ENCODE measurements at places on chromosomes 2 and 18.

- DNase-seq, result no peak
- peaks cover 6% of the 10 kb centered on the region for H3K4me1 ChIP-seq
- no peaks in the 10 kb centered on the region for H3K27me3 ChIP-seq
- H3K36me3 ChIP-seq, result no peaks in the 10 kb centered on the region
- no peak overlapping the region for H3K4me3 ChIP-seq
Measured at GRCh38 chr2:156845806-156846558, 409.8 kb downstream of the GPD2 start.

DNA sequence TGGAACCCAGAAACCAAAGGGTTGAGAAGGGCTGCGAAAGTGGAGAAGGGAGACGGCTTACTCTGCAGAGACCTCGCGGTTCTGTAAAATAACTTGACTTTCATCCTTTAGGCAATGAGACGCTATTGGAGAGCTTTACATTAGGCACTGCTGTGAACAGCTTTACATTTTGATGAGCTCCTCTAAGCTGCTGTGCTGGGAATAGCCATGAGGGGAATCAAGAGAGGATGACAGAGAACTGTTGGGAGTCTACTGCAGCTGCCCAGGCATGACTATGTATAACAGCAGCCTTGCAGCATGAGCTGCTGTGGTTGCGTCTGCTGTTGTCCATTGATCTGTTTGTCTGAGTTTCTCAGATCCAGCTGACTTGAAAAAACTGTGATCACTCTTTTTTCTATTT lies 310.8 kb upstream of the MAP2 start:
- H3K27ac ChIP-seq, result no peak overlapping the region
- no peaks in the 10 kb centered on the region for H3K4me1 ChIP-seq
- H3K4me3 ChIP-seq, result no peak overlapping the region
- DNase-seq, result no peak

GRCh38 chr18:44859751-44860439 lies 179.2 kb downstream of the SETBP1 start:
- H3K36me3 ChIP-seq, result no peaks in the 10 kb centered on the region
- H3K4me1 ChIP-seq, result peaks cover 6% of the 10 kb centered on the region
- no peak overlapping the region for H3K4me3 ChIP-seq
- no peak for DNase-seq
- no peak overlapping the region for H3K27ac ChIP-seq

- no peak for DNase-seq
- no peak overlapping the region for H3K4me3 ChIP-seq
- no peaks in the 10 kb centered on the region for H3K4me1 ChIP-seq
- H3K36me3 ChIP-seq, result no peaks in the 10 kb centered on the region
- H3K27ac ChIP-seq, result no peak overlapping the region
Measured at GRCh38 chr2:30217644-30218337, 13.5 kb upstream of the LBH start.

GRCh38 chr2:145909766-145910165 lies 1389.8 kb upstream of the ZEB2 start:
- no peaks in the 10 kb centered on the region for H3K36me3 ChIP-seq
- no peak for DNase-seq
- H3K4me3 ChIP-seq, result no peak overlapping the region
- peaks cover 16% of the 10 kb centered on the region for H3K4me1 ChIP-seq
- H3K27ac ChIP-seq, result no peak overlapping the region

DNA sequence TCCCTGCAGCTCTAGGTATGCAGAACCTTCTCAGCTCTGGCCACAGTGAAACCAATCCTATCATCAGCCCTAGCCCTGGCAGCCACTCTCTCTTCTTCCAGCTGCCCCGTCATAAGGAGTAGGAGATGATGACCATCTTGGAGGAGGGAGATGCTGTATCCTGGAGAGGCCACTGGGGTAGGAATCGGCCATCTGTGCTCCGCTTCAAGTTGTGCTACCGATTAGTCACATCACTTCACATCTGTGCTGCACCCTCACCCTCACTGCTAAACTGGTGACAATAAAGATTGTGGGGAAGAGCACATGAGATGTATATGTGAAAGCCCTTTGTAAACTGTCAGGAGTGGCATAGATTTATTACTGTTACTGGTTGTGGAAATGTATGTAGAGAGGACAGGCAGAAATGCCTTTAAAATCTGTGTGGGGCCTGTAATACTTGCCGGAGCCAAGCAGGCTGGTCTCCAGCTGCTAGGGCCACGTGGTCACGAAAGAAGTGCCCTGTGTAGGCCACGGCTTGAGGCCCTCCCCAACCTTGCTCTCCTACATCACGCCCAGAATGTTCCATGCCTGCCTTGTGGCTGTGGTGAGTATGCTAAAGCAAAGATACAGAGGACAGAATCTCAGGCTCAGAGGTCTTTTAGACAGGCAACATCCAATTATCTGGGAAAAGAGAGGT lies 236.8 kb downstream of the CLIP4 start:
- no peak overlapping the region for H3K4me3 ChIP-seq
- no peak overlapping the region for H3K27ac ChIP-seq
- no peak for DNase-seq
- no peaks in the 10 kb centered on the region for H3K36me3 ChIP-seq

DNA sequence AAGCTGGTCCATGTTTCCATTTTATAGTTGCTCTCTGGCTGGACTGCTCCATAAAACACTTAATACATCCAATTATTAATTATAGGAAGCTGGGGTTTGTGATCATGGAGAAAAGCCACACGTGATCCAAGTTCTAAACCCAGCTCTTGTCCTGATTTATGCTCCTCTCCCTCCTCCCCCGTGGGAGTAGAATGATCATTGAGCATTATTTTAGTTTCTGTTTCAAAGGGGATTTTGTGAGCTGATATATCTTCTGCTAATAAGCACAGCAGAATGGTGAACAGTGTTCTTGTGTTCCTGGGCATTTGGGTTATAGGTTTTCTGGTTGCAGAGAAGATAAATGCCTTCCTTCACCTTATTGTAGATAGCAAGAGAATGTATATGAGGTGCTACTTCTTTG lies 135.7 kb upstream of the TMEM200C start:
- no peaks in the 10 kb centered on the region for H3K36me3 ChIP-seq
- H3K4me3 ChIP-seq, result no peak overlapping the region
- no peaks in the 10 kb centered on the region for H3K27me3 ChIP-seq
- no peaks in the 10 kb centered on the region for H3K4me1 ChIP-seq
- no peak overlapping the region for H3K27ac ChIP-seq

DNA sequence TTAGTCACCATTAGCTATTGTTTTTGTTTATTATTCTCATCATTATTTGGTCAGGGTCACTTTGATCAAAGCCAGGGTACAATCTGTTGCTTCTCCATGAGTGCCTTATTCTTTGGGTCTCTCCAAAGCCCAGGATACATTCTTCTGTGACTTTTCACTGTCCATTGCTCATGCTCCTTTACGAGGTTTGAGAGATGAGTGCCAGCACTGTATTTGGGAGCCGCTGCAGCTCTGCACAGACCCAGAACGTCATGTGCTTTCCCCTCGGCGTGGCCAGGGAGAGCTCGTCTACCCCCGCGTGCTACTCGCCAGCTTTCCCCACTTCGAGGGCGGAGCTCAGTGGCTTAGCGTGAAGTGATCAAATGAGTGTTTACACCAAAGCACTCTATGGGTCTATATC lies 123.7 kb downstream of the COL6A3 start:
- no peak overlapping the region for H3K27ac ChIP-seq
- no peaks in the 10 kb centered on the region for H3K27me3 ChIP-seq
- no peak overlapping the region for H3K4me3 ChIP-seq
- no peak for DNase-seq

DNA sequence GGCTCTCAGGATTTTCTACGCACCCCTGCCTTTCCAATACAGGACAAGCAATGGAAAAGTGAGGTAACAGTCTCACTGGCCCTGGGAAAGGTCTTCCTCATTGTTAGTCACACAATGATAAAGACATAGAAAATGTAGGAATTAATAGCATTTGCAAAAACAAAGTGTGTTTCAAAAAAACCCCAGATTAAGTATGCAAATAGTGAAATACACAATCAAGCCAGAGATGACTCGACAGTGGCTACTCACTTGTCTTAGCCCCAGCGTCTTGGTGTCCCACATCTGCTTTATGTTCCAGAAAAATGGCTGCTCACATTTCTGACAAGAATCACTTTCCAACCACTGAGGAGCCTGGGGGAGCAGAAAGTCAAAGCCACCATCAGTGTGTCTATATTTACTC lies 47.0 kb upstream of the AP1S3 start:
- H3K27ac ChIP-seq, result no peak overlapping the region
- no peaks in the 10 kb centered on the region for H3K36me3 ChIP-seq
- DNase-seq, result no peak
- no peaks in the 10 kb centered on the region for H3K4me1 ChIP-seq
- no peaks in the 10 kb centered on the region for H3K27me3 ChIP-seq

GRCh38 chr2:74658516-74658915 lies 4.5 kb downstream of the SEMA4F start:
- no peak overlapping the region for H3K27ac ChIP-seq
- no peaks in the 10 kb centered on the region for H3K27me3 ChIP-seq
- H3K4me1 ChIP-seq, result no peaks in the 10 kb centered on the region
- H3K36me3 ChIP-seq, result no peaks in the 10 kb centered on the region
- DNase-seq, result no peak

DNA sequence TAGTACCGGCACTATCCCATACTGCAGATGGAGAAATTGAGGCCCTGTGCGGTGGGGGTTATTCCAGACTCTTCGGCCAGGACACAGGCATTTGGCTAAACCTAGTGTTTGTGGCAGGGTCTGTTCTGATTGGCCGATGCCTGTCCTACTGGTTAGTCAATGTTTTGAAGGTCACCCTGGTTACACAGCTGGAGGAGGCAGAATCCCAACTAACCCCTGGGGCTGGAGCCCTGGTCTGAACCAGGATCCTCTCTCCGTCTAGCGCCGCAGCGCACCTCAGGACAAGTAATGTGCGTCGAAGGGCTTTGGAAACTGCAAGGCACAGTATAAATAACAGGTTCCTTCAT lies 19.4 kb downstream of the TEX44 start:
- H3K36me3 ChIP-seq, result no peaks in the 10 kb centered on the region
- DNase-seq, result no peak

- H3K27ac ChIP-seq, result no peak overlapping the region
- H3K36me3 ChIP-seq, result no peaks in the 10 kb centered on the region
- no peaks in the 10 kb centered on the region for H3K4me1 ChIP-seq
Measured at GRCh38 chr2:57656198-57656597, 390.4 kb upstream of the VRK2 start.

DNA sequence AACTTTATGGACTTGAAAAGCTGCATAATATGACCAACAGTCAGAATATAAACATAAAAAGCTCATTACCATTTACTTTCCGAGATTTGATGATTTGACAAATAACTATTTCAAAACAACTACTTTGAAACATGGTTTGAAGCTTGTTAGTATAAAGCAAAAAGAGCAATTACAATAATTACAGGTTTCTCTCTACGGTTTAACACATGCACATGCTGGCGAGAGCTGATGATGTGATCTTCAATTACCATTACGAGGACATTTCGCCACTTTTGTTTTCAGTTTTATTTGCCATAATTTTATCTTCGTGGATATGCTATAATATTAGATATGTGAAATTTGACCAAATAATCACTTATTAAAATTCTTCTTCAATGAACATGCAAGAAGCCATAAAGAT lies 270.1 kb downstream of the TCF4 start:
- peaks cover 10% of the 10 kb centered on the region for H3K4me1 ChIP-seq
- H3K4me3 ChIP-seq, result peak overlapping the region; percentile 71
- H3K27ac ChIP-seq, result peak overlapping the region; percentile 93
- H3K36me3 ChIP-seq, result no peaks in the 10 kb centered on the region

GRCh38 chr2:151363709-151364108 lies 6.3 kb downstream of the TNFAIP6 start:
- no peaks in the 10 kb centered on the region for H3K36me3 ChIP-seq
- no peak overlapping the region for H3K27ac ChIP-seq
- DNase-seq, result no peak
- no peaks in the 10 kb centered on the region for H3K4me1 ChIP-seq

DNA sequence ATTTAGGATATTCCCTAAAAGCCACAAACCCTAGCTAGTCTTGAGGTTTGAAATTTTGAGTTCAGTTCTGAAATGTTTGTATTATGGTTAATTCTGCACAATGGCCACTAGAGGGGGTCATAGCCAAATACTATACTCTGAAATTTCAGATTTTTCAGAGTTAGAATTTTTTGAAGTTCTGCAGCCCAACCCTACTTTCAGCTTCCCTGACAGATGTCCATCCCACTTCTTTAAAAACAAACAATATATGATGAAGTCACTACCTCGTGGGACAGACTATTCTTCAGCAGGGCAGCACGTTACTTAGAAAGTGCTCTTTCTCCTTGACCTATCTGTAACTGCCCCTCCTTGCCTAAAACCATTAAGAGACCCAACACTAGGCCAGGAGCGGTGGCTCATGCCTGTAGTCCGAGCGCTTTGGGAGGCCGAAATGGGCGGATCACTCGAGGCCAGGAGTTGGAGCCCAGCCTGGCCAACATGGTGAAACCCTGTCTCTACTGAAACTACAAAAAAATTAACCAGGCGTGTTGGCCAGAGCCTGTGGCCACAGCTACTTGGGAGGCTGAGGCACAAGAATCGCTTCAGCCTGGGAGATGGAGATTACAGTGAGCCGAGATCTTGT lies 48.2 kb upstream of the PAPOLG start:
- no peak overlapping the region for H3K27ac ChIP-seq
- no peak overlapping the region for H3K4me3 ChIP-seq
- 0 out of 2 replicates have a peak, but pooled peaks cover 3% of the 10 kb centered on the region for H3K4me1 ChIP-seq

GRCh38 chr2:27353762-27354596 lies 2.6 kb downstream of the GTF3C2 start:
- no peak overlapping the region for H3K27ac ChIP-seq
- H3K4me1 ChIP-seq, result peaks cover 18% of the 10 kb centered on the region
- no peak overlapping the region for H3K4me3 ChIP-seq
- H3K36me3 ChIP-seq, result no peaks in the 10 kb centered on the region

DNA sequence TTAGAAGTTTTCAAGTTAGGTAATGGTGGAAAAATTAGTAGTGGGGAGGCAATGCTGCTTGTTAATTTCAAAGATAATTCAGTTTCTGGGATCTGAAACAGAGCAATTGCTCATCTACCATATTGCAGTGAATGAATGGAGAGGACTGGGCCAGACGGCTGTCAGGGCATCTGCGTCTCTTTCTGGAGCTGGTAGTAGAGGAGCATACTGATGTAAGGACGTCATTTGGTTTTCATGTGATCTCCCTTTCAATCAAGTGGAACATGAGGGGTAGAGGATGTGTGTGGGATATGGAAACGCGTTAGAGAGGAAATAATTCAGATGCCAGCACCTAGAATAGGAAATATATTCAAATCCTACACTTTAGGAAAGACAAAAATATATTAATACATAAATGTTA lies 490.3 kb downstream of the ADCYAP1 start:
- no peak for DNase-seq
- no peaks in the 10 kb centered on the region for H3K4me1 ChIP-seq
- no peak overlapping the region for H3K27ac ChIP-seq
- no peaks in the 10 kb centered on the region for H3K27me3 ChIP-seq
- H3K4me3 ChIP-seq, result no peak overlapping the region
- no peaks in the 10 kb centered on the region for H3K36me3 ChIP-seq

- H3K27me3 ChIP-seq, result no peaks in the 10 kb centered on the region
- DNase-seq, result peak; percentile 57
- H3K4me3 ChIP-seq, result no peak overlapping the region
- H3K4me1 ChIP-seq, result no peaks in the 10 kb centered on the region
- no peaks in the 10 kb centered on the region for H3K36me3 ChIP-seq
- H3K27ac ChIP-seq, result no peak overlapping the region
Measured at GRCh38 chr2:148674063-148675020, 29.8 kb downstream of the EPC2 start.
